ENCODE measurements at places on chromosomes 1 and 21.
A peak's percentile ranks its signal among the peaks of the same experiment; 100 is the strongest.

GRCh38 chr1:212285685-212286555 lies 710 bp downstream of the PPP2R5A start:
- DNase-seq: peak; percentile 46

DNA sequence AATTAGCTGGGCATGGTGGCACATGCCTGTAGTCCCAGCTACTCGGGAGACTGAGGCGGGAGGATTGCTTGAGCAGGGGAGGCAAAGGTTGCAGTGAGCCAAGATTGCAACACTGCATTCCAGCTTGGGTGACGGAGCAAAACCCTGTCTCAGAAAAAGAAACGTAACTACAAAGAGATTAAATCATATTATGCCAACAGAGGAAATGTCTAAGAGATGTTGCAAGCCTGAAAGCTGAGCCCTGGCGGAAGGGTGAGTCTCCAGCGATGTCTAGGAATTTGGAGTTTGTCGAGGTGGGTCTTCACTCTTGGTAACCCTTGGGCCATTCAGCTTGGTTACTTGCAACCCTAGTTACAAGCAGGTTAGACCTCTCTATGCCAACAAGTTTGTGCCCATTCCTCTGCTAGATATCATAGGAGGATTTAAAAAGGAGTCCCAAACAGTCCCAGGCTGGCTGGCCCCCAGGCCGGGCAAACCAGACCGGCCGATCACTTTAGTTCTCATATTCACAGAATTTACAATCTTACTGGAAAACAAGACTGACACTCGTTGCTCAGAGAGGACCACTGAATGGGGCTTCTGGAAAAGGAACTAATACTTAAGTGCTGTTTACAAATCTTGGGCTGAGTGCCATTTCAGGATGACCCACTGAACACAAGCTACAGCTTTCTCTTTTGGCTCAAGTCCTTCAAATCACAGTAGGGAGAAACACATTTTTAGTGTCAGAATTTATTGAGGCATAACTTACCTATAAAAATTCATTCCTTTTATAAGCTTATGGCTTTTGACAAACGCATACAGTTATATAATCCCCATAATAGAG lies 27.1 kb downstream of the SLC30A1 start:
- peak; percentile 46 for DNase-seq

DNA sequence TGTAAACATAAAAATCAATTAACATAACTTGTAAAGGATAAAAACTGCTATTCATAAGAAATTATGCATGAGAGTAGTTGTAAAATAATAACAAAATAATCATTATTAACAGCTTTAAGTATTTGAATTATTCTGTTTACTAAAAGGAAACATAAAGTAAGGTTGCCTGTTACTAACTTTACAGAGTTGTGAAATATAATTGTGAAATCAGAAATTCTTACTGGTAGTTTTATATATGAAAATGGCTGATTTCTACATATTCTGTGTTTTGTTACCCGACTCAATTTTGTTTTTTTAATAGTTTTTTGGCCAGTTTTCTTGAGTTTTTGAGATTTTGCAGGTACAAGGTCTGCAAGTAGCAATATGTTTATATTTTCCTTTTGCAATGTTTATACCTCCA lies 27.8 kb downstream of the FNBP1L start:
- no peak for DNase-seq

DNA sequence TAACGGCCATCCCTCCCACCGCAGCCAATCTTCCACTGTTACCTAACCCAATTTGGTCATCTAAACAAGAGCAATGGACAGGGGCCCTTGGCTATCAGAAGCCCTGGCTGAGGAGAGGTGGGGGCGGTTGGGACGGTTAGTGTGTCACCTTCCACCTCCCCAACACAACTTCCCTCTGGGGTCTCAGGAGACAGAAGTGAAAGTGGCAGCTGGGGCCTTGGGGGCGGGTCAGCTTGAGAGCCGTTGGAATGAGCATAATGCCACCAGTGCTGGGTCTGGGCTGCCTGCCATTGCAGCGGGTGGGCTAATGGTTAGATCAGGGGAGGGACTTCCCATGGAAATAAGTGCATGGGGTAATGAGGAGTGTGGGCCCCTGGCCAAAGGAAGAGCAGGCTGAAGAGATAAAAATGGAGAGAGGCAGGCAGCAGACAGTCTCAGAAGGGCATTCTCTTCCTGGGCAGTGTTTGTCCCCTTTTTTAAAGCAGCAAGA lies 7.9 kb downstream of the MEF2D start:
- peak; percentile 99 for DNase-seq

DNA sequence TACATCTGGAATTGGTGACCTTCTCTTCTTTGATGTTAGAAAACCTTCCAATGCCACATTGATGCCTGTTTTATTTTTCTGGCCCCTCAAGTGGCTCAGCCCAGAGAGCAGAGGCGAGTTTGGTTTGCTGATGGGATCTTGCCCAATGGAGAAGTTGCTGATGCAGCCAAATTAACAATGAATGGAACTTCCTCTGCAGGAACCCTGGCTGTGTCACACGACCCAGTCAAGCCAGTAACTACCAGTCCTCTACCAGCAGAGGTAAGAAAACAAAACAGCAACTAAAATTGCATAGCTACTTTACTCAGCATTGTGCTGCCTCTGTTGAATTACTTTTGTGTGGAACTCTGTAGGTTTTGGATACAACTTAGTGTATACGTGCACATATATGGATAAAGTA lies 97.6 kb downstream of the CC2D1B start:
- peak; percentile 19 for DNase-seq

Measured in MV-4-11 (cell line).